Skeletal muscle cell (primary cell): ENCODE measurements at places on chromosomes 7 and 10.

DNA sequence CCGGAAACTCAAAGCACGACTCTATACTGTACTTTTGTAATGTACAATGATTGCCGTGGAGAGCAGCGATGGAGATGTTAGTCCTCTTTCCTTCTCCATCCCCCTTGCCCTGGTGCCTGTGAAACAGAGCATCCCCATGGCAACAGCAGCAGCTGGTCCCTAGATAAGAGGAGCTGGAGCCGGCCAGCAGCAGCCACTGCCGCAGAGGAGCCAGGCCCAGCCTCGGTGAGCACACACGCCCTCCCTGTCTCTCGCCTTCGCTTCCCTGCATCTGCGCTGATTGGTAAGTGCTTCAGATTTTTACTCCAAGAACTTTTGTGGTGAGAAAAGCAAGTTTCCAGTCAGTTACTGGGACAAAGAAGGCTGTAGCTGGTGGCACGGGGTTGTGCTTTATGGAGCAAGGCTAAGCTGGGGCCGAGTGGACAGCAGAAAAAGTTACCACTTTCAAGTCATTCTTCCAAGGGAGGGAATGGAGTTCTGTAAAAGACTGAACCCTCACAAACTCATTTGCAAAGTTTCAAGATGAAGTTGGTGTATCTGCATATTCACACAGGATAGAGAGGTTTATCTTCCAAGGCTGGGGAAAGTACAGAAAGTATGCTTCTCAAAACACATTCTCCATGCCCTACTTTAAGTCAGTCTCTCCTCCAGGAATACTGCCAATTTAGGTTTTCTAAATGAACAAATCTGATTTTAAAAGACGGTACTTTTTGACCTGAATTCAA lies at the start of gene PPP1R17:
Gene PPP1R17 (plus strand): TSS at position 192 of the 725 bp plus-strand sequence. CDS start 5,227 bp downstream, outside the sequence.
- no peak for DNase-seq

- DNase-seq: no peak
Measured at GRCh38 chr10:71131096-71131495, 81.3 kb upstream of the UNC5B start.

GRCh38 chr7:47552621-47553020 lies 29.3 kb downstream of the TNS3 start:
- DNase-seq: no peak

DNA sequence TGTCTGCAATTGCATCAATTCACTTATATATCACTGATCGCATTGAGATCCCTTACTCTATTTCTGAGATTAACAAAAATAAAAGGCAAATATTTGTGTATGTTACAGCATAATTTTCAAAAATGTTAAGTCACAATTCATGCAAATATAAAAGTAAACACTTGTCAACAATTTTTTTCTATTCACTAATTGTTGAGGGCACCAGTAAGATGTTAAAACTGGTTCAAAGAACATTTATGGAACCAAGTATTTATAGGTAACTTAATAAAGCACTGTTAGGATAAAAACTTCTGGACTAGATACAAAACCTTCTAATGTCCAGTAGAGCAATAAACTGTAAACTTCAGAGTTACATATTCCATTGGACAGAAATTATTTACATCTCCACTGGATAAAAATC lies 586.1 kb upstream of the AUTS2 start:
- DNase-seq: no peak

DNA sequence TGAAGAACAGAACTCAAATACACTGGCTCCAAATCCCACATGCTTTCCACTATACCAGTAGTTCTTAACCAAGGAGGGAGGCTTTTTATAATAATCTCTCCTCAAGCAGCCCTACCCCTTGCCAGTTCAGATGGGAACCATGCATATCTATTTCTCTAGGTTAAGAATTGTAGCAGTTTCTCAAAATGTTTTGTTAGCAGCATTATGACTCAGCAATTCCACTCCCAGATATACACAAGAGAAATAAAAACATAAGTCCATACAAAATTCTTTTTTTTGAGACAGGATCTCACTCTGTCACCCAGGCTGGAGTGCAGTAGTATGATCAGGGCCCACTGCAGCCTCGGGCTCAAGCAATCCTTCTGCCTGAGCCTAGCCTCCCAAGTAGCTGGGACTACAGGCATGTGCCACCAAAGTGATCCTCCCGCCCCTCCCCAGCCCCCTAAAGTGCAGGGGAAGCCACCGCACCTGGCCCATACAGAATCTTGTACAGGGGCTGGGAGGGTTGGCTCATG lies 18.1 kb downstream of the YWHAG start:
- DNase-seq: peak; percentile 36

- DNase-seq: peak; percentile 43
Measured at GRCh38 chr10:10677479-10677878, 340.2 kb upstream of the CELF2 start.

- no peak for DNase-seq
Measured at GRCh38 chr10:16787361-16787791, 29.8 kb downstream of the RSU1 start.

DNA sequence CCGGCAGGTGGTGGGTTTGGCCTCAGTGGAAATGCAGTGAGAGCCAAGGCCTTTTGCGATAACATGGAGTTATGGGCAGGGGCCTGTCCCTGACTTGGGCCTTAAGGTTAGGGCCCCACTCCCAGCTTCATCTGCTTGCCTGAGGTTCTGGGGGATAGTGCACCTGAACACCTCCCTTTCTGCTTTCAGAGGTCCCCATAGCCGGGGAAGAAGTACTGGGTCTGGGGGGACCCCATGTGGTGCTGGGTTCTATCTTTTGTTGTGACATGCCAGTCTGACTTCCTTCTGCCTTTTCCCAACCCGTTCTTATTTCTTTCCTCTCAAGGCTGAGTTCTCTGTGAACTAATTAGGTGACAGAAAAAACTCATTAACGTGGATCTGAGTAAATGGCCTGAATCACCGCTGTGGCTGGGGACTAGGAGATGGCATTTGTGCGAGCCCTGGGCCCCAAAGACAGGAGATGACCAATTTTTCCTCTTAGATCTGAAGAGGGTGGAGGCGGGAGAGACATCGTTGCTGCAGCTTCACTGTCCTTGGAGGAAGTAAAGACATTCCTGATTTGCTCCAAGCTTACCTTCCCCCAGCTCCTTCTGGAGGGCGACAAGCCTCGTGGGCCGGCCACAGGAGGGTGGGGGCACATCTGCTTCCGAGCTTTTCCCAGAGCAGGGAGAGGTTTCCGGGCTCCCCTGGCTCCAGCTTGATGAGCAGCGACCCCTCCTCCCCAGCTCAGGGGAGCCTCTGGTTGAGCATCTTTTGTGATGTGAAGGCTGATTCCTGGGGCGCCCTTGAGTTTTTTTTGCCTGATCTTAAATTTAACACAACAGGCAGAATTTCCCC lies 2.0 kb downstream of the AGAP3 start:
- DNase-seq: no peak

GRCh38 chr7:150721970-150722373 lies 5.6 kb downstream of the GIMAP1 start:
- no peak for DNase-seq

- no peak for DNase-seq
Measured at GRCh38 chr10:127915324-127915723, 8.4 kb downstream of the PTPRE start.

GRCh38 chr10:115871855-115872254 lies 401.2 kb downstream of the GFRA1 start:
- no peak for DNase-seq

GRCh38 chr7:99829524-99830160 lies 1.8 kb downstream of the CYP3A43 start:
- no peak for DNase-seq

- DNase-seq: peak; percentile 85
Measured at GRCh38 chr7:36128448-36129047, 24.5 kb upstream of the EEPD1 start.

DNA sequence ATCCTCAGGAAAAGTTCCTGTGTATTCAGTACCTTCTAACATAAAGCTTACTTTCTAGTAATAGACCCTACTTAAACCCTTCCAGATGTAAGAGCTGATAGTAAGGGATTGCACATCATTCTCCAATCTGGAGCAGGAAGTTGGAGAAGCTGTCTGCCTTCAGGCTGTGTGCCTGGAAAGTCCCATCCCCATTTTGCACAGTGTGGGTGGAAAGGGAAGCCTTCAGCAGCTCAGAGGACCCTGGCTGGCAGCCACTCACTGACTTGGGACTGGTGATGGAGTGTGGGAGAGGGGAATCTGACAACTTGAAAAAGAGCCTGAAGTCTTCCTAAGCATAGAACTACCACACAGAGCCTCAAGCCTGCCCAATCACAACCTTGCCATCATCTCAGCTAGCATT lies 164.1 kb upstream of the ADO start:
- DNase-seq: no peak
